ENCODE measurements at places on chromosomes 12 and 14.

GRCh38 chr12:94553875-94554274, 94.2 kb upstream of the CEP83 start:
- DNase-seq = no peak

GRCh38 chr14:38135106-38135867, 72.4 kb upstream of the SSTR1 start:
- DNase-seq = no peak

GRCh38 chr14:33812181-33812580, 138.7 kb downstream of the EGLN3 start:
- no peak for DNase-seq

GRCh38 chr12:108065069-108065468, 64.0 kb upstream of the WSCD2 start:
- no peak for DNase-seq

GRCh38 chr14:58572473-58572853, 65.3 kb upstream of the DACT1 start:
- no peak for DNase-seq

Measured in NCI-H226 (cell line).